ENCODE measurements at places on chromosomes 5 and 9. TPM values are rescaled to one million over a fixed set of nuclear protein-coding genes. Genes with fewer than 3 reads are reported as not detected.

FOXD4L4 gene
- not detected for total RNA-seq

DNA sequence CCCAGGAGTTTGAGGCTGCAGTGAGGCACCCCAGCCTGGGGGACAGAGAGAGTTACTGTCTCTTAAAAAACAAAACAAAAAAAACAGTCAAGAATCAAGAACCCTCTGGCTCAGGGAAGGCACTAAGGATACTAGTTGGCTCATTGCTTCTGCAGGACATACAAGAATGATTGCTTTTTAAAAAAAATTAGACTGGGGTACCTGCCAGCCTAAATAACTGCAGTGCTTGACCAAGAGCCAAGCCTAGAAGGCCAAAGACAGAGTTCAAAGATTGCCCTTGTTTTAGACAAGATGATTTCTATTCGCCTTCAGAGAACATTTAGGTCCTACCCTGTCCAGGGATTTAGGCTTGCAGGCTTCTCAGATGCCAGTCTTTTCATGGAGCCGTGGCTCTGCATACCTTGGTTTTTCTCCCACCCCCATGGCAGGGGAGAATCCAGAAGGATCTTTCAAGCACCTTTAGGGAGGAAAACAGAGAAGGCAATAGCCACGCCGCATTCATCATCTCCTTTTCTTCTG, 93.7 kb upstream of the IL6ST start:
- no peak for DNase-seq

DNA sequence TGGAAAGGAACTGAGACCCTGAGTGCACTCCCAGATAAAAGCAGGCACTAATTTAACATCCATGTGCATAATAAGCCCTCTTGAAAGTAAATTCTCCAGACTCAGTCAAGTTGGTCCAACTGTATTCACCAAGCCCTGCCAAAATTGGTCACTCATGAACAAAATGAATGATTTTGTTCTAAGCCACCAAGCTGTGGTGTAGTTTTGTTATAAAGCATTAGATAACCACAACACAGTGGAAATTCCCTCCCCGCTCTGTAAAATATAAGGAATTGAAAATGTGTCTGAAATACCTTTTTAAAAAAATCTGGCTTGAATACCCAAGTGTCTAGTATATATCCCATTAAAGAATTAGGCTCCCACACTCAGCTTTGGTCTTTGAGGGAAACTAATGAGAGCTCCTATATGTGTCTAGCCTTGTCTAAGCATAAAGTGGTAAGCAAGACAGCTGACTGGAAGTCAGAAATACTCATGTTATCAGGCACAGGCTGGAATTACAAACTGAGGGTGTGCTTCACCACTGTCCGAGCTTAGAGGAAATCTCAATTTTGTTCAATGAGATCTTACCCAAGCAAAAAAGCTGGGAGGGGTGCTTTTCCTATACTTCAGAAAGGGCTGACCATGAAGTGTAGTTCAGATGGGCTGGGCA, 33.2 kb downstream of the IDNK start:
- DNase-seq = no peak

DNA sequence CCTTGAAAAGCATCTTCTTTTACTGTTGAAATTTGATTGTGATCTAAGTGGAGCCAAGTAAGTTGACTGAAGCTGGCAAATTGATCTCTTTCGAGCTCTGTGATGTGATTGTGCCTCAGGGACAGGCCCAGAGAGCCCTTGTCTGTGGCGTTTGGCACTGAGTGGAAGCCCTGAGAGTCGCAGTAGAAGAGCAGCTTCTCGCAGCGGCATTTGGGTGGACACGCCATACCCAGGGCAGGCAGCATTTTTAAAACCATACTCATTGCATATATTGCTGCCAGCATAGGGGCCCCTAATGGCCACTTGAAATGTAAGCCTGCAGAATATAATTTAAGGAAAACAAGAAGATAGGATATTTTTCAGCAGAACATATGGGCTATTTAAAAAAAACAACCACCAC, 894 bp downstream of the LRRTM2 start:
- DNase-seq = no peak

- no peak for DNase-seq
Measured at GRCh38 chr9:27977931-27978330, 404.6 kb upstream of the C9orf72 start.

DNA sequence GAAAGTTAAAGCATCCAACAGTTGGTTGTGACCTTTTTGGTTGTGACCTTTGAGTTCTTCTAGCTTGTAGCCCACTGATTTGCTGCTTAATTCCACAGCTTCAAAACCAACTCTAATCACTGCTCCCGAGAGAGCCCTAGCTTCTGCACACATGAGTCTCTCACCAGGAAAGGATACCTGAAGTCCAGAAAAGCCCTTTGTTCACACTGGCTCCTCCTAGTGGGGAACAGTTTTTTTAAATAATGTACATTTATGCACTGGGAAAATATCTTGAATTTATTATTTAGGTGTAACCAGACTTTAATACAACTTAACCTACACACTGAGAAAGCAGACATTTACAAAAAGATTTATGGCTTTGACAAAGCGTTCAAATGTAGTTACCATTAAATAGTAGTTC, 120.2 kb upstream of the CCDC152 start:
- no peak for DNase-seq

- DNase-seq = no peak
Measured at GRCh38 chr5:136147632-136148031, 15.0 kb downstream of the SMAD5 start.

GPSM1 gene
- total RNA-seq = 20.5 TPM

DOCK8 gene
- 28.4 TPM for total RNA-seq

GARIN3 gene
- total RNA-seq = not detected

- DNase-seq = peak; percentile 47
Measured at GRCh38 chr9:109316207-109316640, 4.6 kb downstream of the EPB41L4B start.

- DNase-seq = no peak
Measured at GRCh38 chr5:143506836-143507552, 103.5 kb upstream of the NR3C1 start.

SARDH gene
- 1.4 TPM for total RNA-seq

MARCOL gene
- not detected for total RNA-seq

DNA sequence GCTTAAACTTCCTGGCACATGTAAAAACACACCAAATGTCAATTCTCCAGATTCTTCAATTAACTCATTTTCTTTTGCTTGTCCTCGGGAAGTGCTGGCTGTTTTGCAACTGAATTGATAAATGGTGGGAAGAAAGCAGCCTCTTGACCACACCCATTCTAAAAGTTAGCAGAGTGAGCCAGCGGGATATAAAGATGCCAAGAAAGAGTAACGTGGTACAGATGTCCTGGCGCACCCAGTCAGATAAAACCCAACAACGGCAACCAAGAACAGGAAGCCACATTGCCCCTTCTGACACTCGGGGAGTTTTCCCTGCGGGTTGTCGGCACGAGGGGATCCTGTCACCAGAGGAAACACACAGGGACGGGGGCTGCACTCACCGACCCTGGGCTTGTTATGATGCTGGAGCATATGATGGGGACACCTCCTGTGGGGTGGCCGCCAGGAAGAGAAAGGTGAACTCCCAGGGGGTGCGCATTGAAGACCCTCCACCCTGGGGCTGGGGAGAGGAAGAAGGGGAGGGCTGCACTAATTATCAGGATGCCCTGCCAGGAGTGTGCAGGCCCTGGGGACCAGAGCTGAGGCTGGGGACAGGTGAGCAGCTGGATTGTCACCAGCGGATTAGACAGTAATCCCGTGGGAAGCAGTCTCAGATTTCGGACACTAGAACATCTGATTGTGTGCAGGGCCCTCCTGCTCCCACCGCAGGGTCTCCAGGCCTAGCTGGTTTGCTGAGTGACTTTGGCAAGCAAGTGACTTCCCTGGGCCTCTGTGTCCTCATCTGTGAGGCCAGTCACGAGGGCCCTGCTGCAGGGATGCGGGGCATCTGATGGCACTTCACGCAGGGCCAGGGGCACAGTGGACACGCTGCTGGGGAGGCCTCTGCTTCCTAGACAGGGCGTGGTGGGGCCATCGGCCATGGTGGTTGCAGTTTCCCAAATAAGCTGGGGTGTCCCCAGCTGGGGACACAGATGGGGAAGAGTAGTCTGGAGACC, 59.2 kb downstream of the CRB2 start:
- no peak for DNase-seq

DNA sequence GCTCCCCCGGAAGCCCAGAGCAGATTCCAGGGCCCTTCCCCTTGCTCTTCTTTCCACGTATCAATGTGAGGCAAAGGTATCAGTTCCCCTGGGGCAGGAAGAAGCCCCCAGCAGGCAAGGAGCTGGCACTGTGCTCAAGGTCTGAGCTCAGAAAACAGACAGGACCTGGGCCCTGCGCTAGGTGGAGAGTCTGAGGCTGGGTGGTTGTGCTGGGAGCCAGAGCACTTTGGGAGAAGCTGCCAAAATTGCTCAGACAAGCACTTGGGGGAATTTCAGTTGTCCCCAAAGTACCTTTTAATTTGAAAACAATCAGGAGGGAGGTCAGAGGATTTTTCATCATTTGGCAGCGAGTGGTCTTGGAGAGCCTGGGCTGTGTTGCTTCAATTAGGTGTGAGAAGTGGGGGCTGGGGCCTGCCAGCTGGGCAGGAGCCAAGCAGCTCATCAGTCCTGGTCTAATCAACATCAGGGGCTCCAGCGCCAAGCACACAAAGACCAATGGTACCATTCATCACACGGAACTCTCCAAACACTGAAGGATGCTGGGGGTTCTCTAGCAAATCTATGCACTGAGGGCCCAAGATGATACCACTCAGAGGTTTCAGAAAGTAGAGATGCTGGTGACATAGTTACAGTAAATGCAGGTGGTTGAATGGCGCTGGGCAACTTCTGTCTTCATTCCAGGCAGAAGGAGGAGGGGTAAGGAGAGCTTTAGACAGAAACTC, 176.5 kb downstream of the SNX18 start:
- no peak for DNase-seq

DNA sequence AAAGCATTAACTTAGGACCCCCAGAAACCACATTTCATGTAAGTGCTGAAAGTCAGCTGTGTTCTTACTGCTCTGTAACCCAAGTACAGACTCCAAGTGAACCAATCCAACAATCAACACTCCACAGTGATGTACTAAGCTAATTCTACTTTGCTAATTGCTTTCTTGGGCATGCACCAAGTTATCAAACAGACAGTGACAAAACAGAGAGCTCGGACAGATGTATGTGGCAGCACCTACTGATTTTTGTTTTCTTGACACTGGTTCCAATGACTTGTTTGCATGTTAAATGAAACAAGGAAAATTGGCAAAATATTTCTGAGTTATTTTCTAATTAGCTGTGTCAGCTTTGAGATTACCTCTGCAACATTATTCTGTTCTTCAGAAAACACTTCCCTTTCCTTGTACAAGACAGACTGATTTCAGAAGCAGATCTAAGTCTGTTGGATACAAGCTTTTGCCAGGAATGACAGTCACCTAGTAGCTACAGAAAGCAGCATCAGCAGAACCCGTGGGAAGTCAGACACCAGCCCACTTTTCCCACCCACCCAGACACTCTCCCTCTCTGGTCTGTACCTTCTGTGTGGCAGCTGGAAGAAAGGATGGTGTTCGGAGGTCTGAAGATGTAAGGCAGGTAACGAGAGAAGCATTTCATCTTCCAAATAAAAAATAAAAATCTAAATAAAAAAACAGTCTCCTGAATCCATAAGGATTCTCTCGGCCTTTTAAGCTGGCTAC, 176.7 kb upstream of the PPP2R2B start:
- no peak for DNase-seq

GRCh38 chr5:57595523-57595991, 112.9 kb upstream of the ACTBL2 start:
- no peak for DNase-seq

GRCh38 chr9:98412101-98412842, 156.8 kb upstream of the TBC1D2 start:
- DNase-seq = no peak

DNA sequence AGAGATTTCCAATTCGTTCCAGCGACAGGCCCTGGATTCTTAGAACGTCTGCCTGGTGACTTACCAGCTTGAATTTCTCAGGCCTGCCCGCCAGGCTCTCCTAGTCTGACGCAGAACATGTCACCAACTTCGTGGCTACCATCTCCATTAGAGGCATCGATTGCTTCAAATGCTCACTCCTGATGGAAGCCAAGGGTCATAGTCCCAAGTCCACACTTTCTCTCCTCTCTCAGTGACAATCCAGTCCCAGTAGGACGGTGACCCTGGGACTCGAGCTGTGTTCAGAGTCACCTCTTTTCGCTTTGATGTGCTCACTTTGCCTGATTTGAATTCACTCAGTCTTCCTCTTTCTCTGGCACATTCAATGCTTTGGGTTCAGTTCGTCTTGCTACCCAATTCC, 94.8 kb downstream of the GADD45G start:
- no peak for DNase-seq

CDX1 gene
- not detected for total RNA-seq

- no peak for DNase-seq
Measured at GRCh38 chr5:153896117-153896516, 142.6 kb downstream of the FAM114A2 start.

- DNase-seq = no peak
Measured at GRCh38 chr5:14727428-14727865, 62.9 kb downstream of the OTULIN start.

STPG3 gene
- total RNA-seq = 0.56 TPM

NSMF gene
- 59.9 TPM for total RNA-seq

GRCh38 chr5:60891667-60892066, 47.6 kb upstream of the ELOVL7 start:
- no peak for DNase-seq

GRCh38 chr5:44809956-44810420, 1.2 kb downstream of the MRPS30 start:
- no peak for DNase-seq

DNA sequence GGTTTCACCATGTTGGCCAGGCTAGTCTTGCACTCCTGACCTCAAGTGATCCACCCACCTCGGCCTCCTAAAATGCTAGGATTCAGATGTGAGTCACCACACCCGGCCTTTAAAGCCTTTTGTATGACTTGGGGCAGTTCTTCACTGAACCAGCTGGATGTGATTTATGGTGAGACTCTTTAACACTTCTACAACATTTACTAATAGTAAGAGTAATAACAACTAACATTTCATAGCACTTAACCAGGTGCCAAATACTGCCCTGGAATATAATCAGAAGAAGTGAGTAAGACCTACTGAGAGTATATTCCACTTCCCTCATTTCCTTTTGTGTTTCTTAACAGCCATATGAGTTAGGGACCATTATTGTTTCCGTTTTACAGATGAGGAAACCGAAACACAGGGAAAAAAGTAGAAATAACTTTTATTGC, 10.0 kb downstream of the ZSWIM6 start:
- no peak for DNase-seq

UHRF2 gene
- 56.0 TPM for total RNA-seq

GRCh38 chr5:117999939-118000549, 988.3 kb downstream of the DTWD2 start:
- DNase-seq = no peak
